ENCODE measurements at places on chromosomes 11 and 22. TPM values are rescaled to one million over a fixed set of nuclear protein-coding genes. Genes with fewer than 3 reads are reported as not detected.

The C11orf86 gene
- total RNA-seq: not detected

The ENTHD1 gene
- not detected for total RNA-seq

The PLEKHB1 gene
- 4.5 TPM for total RNA-seq

The MORC2 gene
- 16.5 TPM for total RNA-seq
